ENCODE measurements at places on chromosomes 5 and 9. TPM values are rescaled to one million over a fixed set of nuclear protein-coding genes. Genes with fewer than 3 reads are reported as not detected.

Gene ITGA2
- total RNA-seq: 8.9 TPM

Gene MARVELD2
- total RNA-seq: not detected

Gene GNAQ
- total RNA-seq: 46.2 TPM

Gene PCDHGA6
- total RNA-seq: 0.70 TPM

Gene WDR38
- total RNA-seq: not detected

Gene PTGS1
- total RNA-seq: 0.67 TPM

Gene PCDHGA2
- total RNA-seq: 0.11 TPM

Gene PTGDS
- total RNA-seq: 2.1 TPM

Gene GABRP
- total RNA-seq: not detected

Gene MED27
- 11.5 TPM for total RNA-seq

Gene CDKN2A
- total RNA-seq: 2.4 TPM

Gene KIF12
- total RNA-seq: not detected

Gene ZNF79
- total RNA-seq: 17.8 TPM

Gene ANKDD1B
- 0.32 TPM for total RNA-seq

Gene PCDHB8
- not detected for total RNA-seq

Gene ZNG1A
- total RNA-seq: 27.6 TPM

Gene TAF11L6
- total RNA-seq: not detected

Gene CDX1
- not detected for total RNA-seq

Gene PPP3R2
- not detected for total RNA-seq

Gene GAPT
- 0.97 TPM for total RNA-seq

Gene EQTN
- not detected for total RNA-seq

Gene QRFP
- not detected for total RNA-seq

Gene NOP16
- total RNA-seq: 20.2 TPM

Gene PDCD1LG2
- 0.16 TPM for total RNA-seq

Gene ROPN1L
- 2.7 TPM for total RNA-seq

Gene OR1K1
- not detected for total RNA-seq

Gene PCDHA11
- total RNA-seq: not detected

Gene CD274
- total RNA-seq: 7.8 TPM

Gene CBY3
- 0.84 TPM for total RNA-seq

Gene PCDHA5
- not detected for total RNA-seq

Gene CDO1
- not detected for total RNA-seq

Gene DNAJC18
- total RNA-seq: 5.2 TPM

Gene EPB41L4A
- total RNA-seq: not detected

Gene FCN2
- not detected for total RNA-seq

Gene HEMGN
- total RNA-seq: 4.3 TPM

Gene NDUFA8
- 15.6 TPM for total RNA-seq

Gene POU5F2
- 2.5 TPM for total RNA-seq

Gene PCDHA1
- total RNA-seq: not detected

Gene TRPM3
- total RNA-seq: not detected

Gene TPM2
- 136 TPM for total RNA-seq

Gene PPIC
- total RNA-seq: not detected

Gene HK3
- 118 TPM for total RNA-seq

Gene ZBTB6
- 5.4 TPM for total RNA-seq

Gene POLK
- 23.0 TPM for total RNA-seq

Gene PCSK5
- total RNA-seq: 17.9 TPM

Gene C1QTNF2
- not detected for total RNA-seq

Gene RNF183
- total RNA-seq: not detected

Gene CATSPER3
- total RNA-seq: 1.4 TPM

Gene ATOSB
- 13.5 TPM for total RNA-seq

Gene ENTPD8
- not detected for total RNA-seq

Gene SOHLH1
- total RNA-seq: not detected

Gene PAEP
- total RNA-seq: not detected

Gene TESK1
- 39.2 TPM for total RNA-seq

Gene FBP1
- 26.1 TPM for total RNA-seq

Gene SGCD
- total RNA-seq: not detected

Gene SAPCD2
- 1.2 TPM for total RNA-seq
